ENCODE measurements at places on chromosomes 7 and 10.

DNA sequence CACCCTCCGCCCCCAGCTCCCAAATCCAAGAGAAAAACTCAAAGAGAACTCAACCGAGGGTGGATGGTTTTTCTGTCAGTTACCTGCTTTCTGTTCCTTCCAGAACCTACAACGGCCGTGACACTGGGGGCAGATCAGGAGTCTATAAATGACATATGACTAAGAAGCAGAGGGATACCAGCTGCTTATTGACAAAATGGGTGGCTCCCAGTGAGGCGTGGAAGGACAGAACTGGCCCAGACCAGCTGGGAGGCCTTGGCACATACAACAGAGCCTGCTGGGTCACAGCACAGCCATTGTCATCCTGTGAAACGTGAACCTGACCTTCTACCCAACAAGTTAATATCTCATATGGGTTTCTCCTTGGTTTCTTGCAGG is 84.3 kb upstream of the ADRB1 start:
- DNase-seq, result no peak

DNA sequence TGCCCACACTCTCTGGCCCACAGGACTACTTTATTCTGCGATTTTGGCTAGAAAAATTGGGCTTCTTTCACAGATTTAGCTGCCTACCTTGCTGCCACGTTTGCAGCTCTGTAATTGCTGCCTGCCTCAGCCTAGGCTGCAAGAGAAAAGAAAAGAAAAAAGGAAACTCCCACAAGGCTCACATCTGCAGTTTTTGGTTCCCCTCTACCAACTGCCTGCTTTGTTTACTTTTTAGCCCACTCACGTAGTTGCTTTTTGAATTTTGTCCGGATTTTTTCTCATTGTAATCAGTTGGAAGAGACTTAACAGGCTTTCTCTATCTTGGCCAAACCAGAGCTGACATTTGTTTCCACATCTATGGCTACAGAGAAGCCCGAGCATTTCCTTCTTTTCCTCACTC is 24.3 kb downstream of the SUN3 start:
- no peak for DNase-seq

DNA sequence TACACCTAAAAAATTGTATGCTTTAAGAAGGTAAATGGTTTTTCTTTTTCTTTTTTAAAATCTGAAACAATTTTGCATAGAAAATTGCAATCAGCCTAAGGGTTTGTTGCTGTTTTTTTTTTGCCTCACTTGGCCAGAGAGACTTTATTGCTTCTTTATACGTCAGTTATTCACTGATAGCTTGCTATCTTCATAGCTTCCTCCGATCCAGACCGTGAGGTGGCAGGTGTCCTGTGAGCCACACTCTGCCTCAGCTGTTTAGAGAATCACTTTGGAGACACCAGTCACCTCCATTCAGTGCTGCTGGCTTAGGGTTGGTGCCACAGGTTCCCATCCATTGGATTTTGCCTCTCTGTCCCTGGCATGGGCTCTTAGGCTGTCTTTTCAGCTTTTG is 68.0 kb downstream of the HHEX start:
- no peak for DNase-seq

GRCh38 chr10:103021150-103021899 is 103.2 kb downstream of the CNNM2 start:
- no peak for DNase-seq

GRCh38 chr10:101512738-101513137 is 75.3 kb downstream of the POLL start:
- DNase-seq, result no peak

- no peak for DNase-seq
Measured at GRCh38 chr10:66746711-66747110, 179.1 kb upstream of the LRRTM3 start.

DNA sequence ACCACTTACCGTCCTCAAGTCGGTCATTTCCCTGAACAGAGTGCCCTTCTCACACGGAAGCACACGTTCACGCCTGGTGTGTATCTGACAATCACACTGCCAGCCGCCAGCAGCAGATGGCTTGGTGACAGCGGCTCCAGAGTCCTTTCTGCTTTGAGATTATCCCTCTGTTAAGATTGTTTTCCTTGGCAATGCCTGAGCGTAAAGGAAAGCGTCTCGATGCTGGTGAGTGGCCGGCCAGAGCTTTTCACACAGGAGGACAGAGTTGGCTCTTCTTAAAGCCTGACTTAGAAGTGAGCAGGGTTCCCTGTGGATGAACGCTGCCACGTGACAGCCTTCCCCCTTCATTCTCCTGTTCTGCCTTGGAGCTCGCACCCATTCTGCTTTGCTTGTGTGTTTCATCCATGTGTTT is 22.1 kb upstream of the PRKAR1B start:
- DNase-seq, result no peak

- DNase-seq, result no peak
Measured at GRCh38 chr7:71548746-71549145, 416.8 kb downstream of the GALNT17 start.

DNA sequence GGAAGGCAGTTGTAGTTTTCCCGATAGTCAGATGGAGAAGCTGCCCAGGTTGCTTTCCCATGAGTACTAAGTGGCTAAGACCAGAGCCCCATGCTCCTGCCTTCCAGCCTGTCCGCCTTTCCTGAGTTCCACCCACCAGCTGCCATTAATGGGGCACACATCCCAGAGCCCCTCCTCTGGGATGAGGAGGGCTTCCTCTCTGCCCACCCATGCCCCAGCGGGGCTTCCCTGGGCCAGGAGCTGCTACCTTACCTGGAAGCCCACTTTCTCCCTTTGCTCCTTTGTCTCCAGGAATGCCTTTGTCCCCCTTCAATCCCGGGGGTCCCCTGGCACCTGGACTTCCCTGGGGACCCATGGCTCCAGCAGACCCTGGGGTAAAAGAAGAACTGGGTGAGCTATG is 7.8 kb downstream of the SFTPD start:
- no peak for DNase-seq

DNA sequence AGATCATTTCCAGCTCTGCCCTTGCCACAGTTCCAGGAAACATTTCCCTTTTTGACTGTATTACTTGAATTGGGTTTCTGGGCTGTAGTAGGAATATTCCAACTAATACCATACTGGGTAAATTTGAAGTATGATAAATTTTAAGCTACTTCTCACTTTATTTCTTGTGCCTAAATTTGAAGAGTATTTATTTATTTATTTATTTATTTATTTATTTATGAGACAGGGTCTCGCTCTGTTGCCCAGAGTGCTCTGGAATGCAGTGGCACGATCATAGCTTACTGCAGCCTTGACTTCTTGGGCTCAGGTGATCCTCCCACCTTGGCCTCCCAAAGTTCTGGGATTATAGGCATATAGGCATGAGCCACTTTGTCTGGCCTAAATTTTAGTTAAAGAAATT is 105.5 kb downstream of the TPST1 start:
- no peak for DNase-seq

- DNase-seq, result no peak
Measured at GRCh38 chr10:4826792-4827324, 851 bp downstream of the AKR1E2 start.

DNA sequence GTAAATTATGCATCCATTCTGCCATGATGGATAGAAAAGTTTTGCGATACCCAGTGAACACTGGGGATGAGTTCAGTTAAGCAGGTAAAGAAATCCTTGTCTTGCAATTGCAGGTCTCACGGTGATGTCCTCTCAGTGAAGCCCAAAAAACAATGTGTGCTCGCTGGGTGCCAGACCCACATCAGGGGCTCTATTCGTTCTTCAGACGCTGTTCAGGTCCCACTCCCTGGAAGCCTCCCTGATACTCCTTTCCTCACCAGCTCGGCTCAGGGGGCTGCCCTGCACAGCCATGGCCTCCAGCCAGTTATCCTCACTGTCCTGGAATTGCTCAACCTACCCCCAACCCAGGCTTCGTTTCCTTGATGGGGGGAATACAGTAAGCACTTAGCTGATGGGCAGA is 323.5 kb downstream of the ADARB2 start:
- no peak for DNase-seq

- DNase-seq, result no peak
Measured at GRCh38 chr7:28847176-28847575, 111.0 kb downstream of the TRIL start.

DNA sequence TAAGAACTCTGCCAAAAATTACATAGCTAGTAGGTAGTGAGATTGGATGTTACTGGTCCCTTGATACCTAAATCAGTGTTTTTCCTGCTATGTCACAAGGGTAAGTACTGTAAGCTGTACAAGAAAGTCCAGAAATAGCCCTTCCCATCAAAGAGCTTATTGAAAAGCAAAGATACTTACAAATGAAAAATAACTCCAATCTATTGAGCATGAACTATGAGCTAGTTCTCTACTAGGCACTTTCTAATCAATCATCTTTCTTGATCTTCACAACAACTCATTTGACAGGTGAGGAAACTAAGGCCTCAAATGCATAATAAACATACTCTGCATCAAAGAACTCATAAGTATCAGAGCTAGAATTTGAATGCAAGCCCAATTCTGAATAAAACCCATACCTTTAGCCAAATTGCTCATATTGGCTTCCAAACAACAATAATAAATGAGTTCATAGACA is 249.8 kb upstream of the TCF7L2 start:
- no peak for DNase-seq

GRCh38 chr10:106502641-106503040 is 661.9 kb downstream of the SORCS1 start:
- DNase-seq, result no peak

DNA sequence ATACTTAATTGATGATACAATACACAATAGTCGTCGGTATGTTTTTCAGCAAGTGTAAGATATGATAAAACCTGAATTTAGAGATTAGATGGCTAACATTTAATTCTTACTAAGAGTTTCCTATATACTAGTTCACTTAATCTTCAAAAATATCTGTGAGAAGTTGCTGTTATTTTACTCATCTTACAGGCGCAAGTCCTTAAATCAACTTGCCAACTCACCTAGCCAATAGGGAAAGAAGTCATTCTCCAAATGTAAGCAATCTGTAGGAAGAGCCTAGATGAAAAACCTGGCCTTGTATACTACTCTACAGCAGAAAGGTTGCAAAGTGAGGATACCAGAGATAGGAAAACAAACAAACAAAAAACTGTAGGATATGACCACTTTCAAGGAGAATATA is 10.6 kb downstream of the CD36 start:
- DNase-seq, result no peak

- no peak for DNase-seq
Measured at GRCh38 chr10:23095966-23096801, 805 bp downstream of the MSRB2 start.
